ENCODE measurements at places on chromosomes 5 and 9.

- DNase-seq: no peak
These were observed 188.1 kb downstream of the RFX3 start for GRCh38 chr9:3337515-3338225.

GRCh38 chr5:142235870-142236672, 88.8 kb downstream of the SPRY4 start:
- DNase-seq: no peak

GRCh38 chr9:124520206-124520596, 13.0 kb upstream of the NR5A1 start:
- DNase-seq: no peak

DNA sequence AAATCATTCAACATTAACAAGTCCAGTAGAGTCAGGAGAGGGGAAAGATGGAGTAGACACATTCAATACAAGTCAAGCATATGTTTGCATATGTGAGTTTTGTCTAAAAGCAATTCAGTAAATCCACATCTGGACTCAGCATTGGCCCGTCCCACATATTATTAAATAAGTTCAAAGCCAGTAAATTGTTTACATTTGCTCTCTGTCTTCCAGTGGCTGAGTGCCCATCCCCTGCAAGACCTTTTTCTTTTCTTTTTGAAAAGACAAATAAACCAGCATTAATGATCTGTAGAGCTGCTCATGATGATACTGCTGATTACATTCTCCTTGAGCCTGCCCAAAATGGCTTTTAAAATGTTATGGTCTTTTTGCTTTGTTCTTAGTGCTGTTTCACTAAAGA, 71.1 kb downstream of the TNC start:
- DNase-seq: no peak

- no peak for DNase-seq
These were observed 202.1 kb downstream of the DEPDC1B start for GRCh38 chr5:60497706-60498500.

- DNase-seq: no peak
These were observed 1754.0 kb upstream of the ACO1 start for GRCh38 chr9:30630459-30630858.

GRCh38 chr9:9112001-9112720, 1312.6 kb upstream of the DMAC1 start:
- no peak for DNase-seq

GRCh38 chr9:37264539-37264938, 144.2 kb downstream of the ZCCHC7 start:
- DNase-seq: no peak
